ENCODE measurements at places on chromosomes 6 and 20.
A peak's percentile ranks its signal among the peaks of the same experiment; 100 is the strongest.

DNA sequence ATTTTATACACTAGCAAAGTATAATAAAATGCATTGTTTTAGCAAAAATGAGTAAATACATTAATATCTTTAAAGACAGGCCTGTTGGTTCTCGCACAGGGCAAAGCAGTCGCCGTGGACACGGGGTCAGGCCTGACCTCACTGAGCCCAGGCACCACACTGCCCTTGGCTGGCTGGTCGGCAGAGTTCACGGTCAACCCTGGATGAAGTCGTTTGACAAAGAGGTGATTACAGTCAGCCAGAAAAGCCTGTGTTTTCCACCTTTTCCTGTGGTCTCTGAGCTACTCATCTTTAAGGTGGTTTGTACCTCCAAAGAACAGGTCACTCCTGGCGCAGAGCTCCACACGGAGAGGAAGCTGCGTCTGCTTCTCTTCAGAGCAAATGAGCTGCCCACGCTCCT is 191.5 kb downstream of the DLL1 start:
- DNase-seq = no peak

DNA sequence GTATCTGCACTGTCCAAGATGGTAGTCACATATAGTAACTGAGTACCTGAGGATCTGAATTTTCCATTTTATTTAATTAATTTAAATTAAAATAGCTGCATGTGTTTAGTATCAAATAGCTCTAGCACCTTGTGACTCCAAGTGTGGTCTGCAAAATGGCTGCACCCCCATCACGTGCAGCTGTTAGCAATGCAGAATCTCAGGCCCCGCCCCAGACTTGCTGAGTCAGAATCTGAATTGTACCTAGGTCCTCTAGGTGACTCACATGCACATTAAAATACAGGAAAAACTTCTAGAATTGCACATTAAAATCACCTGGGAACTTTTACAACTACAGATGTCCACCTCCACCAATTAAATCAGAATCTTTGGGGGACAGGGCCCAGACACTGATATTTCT is 19.2 kb upstream of the FAM83C start:
- peak; percentile 62 for DNase-seq

DNA sequence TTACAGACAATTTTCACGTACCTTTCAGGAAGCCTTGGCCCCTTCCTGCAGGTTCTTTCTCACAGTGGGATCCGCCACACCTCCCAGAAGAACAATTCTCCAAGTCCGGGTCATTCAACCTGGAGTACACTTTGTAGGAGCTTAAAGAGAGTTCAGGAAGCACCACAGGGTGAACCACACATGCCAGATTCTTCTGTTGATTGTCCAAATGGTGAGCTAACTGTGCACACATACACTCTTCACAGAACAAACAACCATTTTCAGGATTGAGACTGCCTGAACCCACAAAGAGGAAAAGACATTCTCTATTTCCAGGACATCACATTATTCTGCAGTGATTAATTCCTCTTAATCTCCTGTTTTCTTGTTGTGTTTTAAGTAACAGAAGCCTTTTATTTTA is 51.0 kb downstream of the SCGN start:
- DNase-seq = no peak

DNA sequence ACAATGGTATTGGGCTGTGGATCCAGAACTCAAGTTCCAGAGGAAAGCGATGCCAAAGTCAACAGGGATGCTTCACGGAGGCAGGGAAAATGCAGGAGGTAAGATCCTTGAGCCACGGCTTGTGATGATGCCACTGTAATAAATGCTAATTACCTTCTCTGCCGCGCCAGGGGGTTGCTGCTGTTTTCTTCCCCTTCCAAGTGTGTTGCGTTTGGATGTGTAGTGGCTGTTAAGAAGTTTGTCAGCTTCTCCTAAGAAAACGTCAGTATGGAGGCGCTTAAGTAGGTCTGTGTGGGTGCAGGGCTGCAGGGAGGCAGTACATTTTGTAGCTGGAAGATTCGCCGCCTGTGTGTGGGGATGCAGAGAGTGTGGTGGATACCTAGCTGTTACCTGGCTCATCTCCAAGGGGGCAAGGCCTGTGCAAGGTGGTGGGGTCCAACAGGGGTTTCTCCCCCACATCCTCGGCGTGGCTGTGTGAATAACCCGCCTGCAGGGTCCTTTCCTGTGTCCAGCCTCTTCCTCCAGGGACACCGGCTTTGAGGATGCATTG is 318.7 kb downstream of the CDH4 start:
- DNase-seq = no peak

GRCh38 chr20:44543358-44543757 is 21.5 kb upstream of the SERINC3 start:
- DNase-seq = no peak

Measured in fibroblast of skin of right biceps (primary cell).